ENCODE measurements at places on chromosomes 6 and 20. TPM values are rescaled to one million over a fixed set of nuclear protein-coding genes. Genes with fewer than 3 reads are reported as not detected.

Gene FHL5
- 6.8 TPM for total RNA-seq

Gene PGC
- total RNA-seq: not detected

Gene WFDC13
- total RNA-seq: not detected

Gene CLVS2
- total RNA-seq: not detected

DNA sequence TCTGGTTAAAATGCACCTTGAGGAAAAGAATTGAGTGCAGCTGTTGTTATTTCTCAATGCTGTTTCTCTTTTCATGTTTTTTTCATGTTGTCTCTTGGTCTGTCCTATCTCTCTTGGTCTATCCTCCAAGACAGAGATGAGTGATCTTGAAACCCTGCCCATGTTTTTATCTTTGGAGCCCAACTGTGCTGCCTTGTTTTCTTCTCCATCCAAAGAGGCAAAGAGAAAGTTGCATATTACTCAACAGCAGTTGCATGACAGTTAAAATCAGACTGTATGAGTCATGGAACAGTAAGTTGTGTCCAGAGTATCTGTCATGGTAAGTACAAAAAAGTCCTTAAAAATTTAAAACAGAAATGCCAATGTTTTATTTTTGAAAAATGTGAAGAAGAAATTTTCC is 26.2 kb downstream of the BCAS1 start:
- DNase-seq: no peak

- no peak for DNase-seq
These were observed 191.1 kb downstream of the PLCB4 start for GRCh38 chr20:9260027-9260426.

DNA sequence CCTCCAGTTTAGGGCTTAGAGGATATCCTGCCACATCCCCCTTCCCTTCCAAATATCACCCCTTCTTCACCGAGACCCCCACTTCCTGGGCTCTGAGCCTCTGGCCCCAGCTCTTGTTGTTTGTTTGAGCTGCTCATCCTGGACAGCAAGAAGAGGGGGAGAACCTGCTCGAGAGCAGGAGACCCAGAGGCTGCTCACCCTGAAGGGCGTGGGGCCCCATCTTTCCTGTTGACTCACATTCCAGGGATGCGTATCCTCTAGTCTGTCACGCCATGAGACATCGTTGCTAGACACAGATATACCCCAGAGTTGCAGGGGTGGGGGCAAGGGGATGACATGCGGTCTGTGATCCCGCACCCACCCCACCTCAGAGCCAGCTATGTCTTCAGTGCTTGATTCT is 5.7 kb upstream of the TNXB start:
- no peak for DNase-seq

GRCh38 chr6:24844903-24845302 is 46.2 kb upstream of the ARMH2 start:
- DNase-seq: no peak

- peak; percentile 88 for DNase-seq
These were observed 68.5 kb downstream of the MRPL14 start for GRCh38 chr6:44058617-44059358.

GRCh38 chr20:1331101-1331500 is 2.2 kb upstream of the SDCBP2 start:
- DNase-seq: no peak

- no peak for DNase-seq
These were observed 7.1 kb upstream of the ADGRG6 start for GRCh38 chr6:142294679-142295078.

DNA sequence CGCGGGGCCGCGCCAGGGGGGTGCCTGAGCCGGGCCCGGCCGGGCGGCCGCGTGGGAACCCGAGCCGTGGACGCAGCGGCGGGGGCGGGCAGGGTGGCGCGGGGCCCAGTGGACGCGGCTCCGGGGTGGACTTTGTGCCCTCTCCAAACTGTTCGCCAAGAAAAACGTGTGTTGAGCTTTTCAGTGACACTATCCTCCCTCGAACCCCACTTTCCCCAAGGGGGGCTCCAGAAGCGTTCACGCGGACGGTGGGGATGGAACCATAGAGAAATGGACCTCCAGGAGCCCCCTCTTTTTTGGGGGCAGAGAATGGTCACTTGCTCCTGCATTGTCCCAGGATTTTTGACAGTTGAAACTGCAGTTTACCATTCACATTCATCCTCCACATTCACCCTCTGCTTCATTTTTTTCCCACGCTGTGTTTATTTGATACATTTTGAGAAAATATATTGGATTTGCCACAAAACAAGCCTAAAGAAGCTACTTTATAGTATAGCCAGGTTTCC is 2.9 kb upstream of the HIVEP1 start:
- DNase-seq: no peak

DNA sequence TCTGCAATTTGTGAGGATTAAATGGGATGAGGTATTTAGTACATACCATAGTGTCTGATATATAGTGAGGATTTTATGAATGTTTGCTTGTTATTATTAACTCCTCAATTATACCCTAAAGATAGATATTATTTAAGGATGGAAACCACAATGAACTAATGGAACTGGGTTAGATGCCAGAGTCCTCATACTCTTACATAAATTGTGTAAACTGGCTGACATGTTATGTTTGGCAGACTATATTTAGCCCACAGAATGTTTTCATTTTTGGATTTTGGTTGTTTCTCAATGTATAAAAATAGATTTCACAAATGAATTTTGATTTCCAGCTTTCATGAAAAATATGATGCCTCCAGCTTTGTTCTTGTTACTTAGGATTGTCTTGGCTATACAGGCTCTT is 37.6 kb downstream of the HTR1B start:
- DNase-seq: no peak
